ENCODE measurements at places on chromosomes 6 and 20. TPM values are rescaled to one million over a fixed set of nuclear protein-coding genes. Genes with fewer than 3 reads are reported as not detected.

NINL gene
- 57.3 TPM for total RNA-seq

CBFA2T2 gene
- 33.3 TPM for total RNA-seq

CCN5 gene
- not detected for total RNA-seq

- H3K36me3 ChIP-seq = no peaks in the 10 kb centered on the region
- H3K27ac ChIP-seq = no peak overlapping the region
- H3K4me3 ChIP-seq = no peak overlapping the region
- H3K4me1 ChIP-seq = no peaks in the 10 kb centered on the region
- no peak for DNase-seq
Observed at GRCh38 chr6:139852488-139853140, 478.2 kb upstream of the CITED2 start.

DNA sequence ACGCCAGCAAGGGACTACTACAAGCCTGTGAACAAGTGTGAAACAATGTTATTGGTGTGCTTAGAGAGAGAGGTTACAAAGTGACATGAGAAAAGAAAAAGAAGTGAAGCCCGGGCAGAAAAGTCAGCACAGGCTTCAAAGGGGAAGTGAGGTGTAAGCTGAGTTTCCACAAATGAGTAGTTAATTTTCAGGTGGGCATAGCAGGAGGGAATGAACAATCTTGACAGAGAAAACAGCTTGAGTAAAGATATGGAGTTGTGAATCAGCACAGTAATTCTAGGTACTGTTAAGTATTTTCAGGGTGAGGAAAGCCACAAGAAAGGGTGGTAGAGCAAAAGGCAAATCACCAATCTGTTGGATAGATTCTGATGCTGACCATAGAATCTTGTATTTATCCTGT lies 4.3 kb downstream of the KCNQ5 start:
- H3K4me3 ChIP-seq = no peak overlapping the region
- no peaks in the 10 kb centered on the region for H3K36me3 ChIP-seq
- H3K4me1 ChIP-seq = peaks cover 3% of the 10 kb centered on the region
- peaks cover 34% of the 10 kb centered on the region for H3K27me3 ChIP-seq
- H3K27ac ChIP-seq = no peak overlapping the region

DNA sequence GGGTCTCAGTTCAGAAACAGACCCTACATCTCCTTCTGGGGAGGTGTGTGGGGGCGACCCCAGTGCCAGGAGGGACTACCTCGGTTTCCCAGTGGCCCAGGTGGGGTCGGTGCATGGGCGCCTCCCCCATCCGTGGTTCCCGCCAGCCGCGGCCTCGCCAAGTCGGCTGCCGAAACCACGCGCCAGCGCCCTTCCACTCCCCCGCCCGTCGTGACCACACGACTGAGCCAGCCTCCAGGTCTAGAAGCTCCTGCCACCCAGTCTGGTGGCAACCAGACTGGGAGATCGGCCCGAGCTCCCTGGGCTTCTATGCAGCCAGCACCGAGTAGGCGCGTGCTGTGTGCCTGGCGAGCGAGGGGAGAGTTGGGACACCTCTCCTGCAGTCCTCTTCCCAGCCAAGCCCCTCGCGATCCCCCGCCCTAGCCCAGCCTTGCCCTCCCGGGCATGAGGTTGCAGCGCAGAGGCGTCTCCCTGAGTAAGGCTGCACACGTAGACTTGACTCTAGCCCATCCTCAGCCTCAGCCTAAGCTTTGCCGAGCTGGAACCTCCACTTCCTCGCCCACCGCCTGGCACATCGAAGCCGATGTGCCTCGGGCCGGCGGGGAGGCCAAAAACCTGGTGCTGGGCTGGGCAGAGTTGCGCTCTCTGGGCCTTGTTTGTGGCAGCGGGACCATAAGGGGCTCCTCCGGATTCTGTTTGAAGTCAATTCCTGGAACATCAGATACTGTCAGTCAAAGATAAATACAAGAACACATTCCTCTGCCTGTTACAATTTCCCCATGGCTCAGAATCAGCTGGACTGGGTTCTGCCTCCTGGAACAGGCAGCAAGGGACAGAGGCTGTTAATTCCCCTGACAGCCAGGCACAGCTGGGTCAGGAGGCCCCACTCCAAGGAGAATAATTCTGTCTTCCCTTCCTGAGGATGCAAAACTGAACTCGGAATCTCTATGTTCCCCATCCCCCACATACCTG lies 1.5 kb upstream of the CPNE5 start:
- DNase-seq = peak; percentile 76
- H3K27me3 ChIP-seq = peaks cover 71% of the 10 kb centered on the region
- H3K36me3 ChIP-seq = no peaks in the 10 kb centered on the region
- H3K4me1 ChIP-seq = peaks cover 3% of the 10 kb centered on the region
- H3K4me3 ChIP-seq = peak overlapping the region; percentile 72
